ENCODE measurements at places on chromosomes 7 and 10. TPM values are rescaled to one million over a fixed set of nuclear protein-coding genes. Genes with fewer than 3 reads are reported as not detected.

AGR2 gene
- 4.6 TPM for total RNA-seq

DYNC1I1 gene
- total RNA-seq, result 4.4 TPM

VPS37D gene
- total RNA-seq, result 16.1 TPM

C10orf67 gene
- total RNA-seq, result 0.11 TPM

H2BK1 gene
- total RNA-seq, result not detected

PTPN20 gene
- total RNA-seq, result not detected

CTBP2 gene
- 122 TPM for total RNA-seq

FAM237B gene
- not detected for total RNA-seq

CHRM2 gene
- total RNA-seq, result 40.9 TPM

GLI3 gene
- total RNA-seq, result 126 TPM
